ENCODE measurements at places on chromosomes 5 and 9.

DNA sequence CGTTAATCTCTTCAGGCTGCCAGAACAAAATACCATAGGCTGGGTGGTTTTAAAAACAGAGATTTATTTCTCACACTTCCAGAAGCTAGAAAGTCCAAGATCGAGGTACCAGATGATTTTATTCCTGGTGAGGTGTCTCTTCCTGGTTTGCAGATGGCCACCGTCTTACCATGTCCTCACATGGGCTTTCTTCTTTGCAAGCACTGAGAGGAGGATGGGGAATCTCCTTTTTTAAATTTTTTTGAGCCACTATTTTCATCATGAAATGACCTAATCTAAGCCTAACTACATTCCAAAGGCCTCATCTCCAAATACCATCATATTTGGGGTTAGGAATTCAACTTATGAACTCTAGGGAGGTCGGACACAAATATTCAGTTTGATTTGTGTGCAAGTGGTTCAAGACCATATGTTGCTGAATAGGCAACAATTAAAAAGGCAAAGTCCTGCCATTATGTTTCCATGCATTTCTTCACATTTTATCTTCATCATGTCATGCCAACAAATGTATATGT, 371.2 kb downstream of the CDH18 start:
- DNase-seq: no peak

- DNase-seq: no peak
Measured at GRCh38 chr9:109922617-109923470, 142.8 kb downstream of the PALM2AKAP2 start.

- no peak for DNase-seq
Measured at GRCh38 chr5:132770476-132771159, 6.4 kb downstream of the SEPTIN8 start.

- no peak for DNase-seq
Measured at GRCh38 chr9:19583890-19584289, 175.1 kb downstream of the ACER2 start.

DNA sequence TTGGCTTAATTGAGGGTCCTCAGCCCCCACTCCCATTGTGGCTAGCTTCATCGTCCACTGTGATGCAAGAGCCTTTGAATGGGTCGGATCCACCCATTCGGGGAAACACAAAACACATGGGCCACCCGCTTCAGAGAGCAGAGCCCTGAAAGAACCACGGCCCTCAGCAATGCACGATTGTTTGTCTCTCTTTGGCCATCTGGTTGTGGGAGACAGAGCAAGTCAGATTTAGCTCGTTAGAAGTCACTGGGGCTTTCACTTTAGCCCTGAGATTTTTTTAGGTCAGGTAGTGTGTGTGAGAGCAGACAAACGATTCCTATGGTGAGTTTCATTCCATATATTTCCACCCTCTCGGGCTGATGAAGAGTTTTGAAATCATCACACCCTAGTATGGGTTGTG, 12.9 kb upstream of the COL15A1 start:
- DNase-seq: no peak

- DNase-seq: no peak
Measured at GRCh38 chr9:69149321-69149807, 24.7 kb upstream of the TJP2 start.
